SIG-M5 (cell line): ENCODE measurements at places on chromosomes 5 and 9.

DNA sequence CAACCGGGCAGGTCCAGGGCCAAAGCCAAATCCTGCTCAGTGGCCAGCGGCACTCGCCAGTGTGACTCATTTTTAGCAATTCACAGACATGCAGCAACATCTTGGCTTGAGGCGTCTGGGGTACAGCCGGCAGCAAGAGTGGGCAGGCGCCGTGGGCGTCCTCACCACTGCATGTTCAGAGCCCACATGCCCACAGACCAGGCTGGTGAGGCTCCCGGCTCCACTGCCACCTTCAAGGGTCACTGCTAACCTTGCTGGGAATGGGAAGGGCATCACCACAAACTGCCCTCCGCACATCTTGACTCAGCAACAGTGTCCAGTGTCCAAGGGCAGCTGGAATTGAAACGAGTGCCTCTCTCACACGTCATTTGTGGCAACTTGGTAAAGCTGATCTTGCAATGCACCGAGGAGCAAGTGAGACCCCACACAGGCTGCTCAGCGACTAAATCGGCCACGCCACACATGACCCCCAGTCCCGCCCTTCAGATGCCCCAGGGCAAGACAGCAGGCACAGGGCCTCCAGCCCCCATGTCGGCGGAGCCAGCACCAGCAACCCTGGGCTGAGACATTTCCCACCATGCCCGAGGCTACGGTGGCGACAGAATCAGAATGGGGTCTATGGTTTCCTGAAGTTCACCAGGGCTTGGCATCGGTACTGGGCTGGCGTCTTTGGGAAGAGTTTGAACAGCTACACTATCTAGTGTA is 140.3 kb downstream of the ROR2 start:
- no peak for DNase-seq

- DNase-seq: no peak
These were observed 94.1 kb downstream of the KCNIP1 start for GRCh38 chr5:170597872-170598271.

DNA sequence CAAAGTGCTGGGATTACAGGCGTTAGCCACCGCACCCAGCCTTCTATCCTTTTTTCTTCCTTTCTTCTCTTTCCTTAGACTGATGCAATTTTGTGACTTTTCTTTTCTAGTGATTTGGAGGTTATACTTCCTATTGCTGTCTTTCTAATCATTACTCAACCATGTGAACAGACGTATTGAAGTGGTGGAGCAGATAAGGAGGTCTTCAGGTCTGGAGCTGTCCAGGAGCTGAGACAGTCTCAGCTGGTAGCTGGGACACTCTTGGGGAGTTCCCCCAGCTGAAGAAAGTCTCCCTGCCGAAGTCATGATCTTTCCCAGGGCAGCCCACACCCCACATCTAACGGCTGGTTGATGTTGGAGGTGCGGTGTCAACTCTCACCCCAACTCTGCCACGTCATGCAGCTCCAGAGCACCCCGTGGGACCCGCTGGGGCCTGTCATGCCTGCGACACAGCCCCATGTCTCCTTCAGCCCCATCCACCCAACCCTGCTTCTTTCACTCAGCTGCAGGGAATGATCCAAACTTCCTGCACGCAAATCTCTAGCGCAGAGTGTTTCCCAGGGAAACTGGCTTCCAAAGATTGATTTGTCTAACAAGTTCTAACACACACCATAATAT is 41.1 kb downstream of the NSUN2 start:
- no peak for DNase-seq

DNA sequence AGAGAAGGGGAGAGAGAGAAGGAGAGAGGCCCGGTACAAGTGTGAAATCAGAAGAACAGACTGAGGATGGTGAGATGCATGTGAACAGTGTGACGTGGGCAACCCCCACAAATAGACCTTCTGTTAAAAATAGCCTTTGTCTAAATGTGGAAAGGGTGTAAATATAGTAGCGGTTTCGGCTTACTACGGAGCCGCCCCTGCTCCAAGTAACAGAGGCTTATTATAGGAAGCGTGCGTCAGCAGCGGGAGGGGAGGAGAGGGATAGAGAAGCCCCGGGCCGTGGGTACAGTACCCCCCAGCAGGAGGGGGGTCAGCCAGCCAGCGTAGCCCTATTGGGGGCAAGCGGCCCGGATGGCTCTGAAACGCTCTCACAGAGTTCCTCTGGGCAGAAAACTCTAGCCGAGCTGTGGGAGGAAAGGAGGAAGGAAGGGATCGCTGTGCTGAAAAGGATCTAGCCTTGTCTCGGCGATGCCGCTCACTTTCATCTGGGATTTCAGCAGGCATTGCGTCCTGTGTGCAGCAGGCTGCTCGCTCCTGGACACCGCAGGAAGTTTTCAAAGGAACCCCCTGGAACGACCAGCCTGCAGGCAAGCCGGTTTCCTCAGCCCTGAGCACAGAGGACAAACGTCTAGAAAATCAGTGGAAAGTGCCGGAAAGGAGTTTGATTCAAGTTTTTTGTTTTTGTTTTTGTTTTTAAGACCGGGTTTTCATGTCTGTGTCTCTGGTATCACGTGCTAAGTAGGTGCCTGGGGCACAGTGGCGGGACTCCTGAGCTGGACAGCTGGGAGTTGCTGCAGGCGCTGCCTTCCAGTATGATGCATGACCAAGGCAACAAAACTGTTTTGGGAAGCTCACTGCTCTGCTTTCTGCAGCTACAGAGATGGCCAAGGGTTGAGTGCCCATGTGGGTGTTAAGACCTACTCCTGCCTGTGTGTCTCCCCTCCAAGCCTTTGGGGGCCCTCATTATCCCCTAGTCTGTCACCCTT is 146.6 kb downstream of the SEC61B start:
- DNase-seq: no peak

GRCh38 chr9:84270847-84271530 is 69.6 kb downstream of the SLC28A3 start:
- DNase-seq: no peak

DNA sequence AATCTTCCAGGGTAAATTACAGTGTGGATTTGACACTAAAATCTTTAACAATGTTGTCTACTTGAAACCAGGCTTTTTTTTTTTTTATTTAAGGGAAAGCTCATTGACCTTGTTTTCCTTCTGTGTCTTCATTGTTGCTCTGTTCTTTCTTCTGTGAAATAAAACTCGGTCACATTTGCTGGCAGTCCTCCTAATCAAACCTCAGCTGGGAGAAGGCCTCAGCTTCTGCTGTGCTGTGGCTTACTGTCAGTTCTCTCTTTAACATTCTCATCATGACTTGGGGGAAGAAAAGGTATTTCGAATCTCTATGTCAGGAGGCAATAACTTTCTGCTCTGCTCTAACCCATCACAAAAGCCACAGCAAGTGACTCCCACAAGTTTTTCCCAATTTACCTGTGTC is 268.9 kb downstream of the ZNF608 start:
- no peak for DNase-seq

GRCh38 chr5:73387601-73388305 is 60.8 kb downstream of the FOXD1 start:
- no peak for DNase-seq

DNA sequence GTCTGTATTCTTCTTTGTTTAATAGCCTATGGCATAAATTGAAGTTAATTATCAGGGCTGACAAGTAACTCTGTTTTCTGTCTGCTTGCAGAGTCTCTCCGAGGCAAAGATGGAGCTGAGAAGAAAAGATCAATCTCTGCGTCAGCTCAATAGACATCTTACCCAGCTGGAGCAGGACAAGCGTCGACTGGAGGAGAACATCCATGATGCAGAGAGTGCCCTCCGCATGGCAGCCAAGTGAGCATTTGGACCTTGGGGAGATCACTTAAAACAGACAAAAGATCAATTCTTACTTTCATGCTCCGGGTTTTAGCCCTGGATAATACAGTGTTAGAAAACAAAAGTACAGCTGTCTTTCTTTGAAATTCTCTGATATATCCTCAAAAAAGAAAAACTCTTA is 293.8 kb downstream of the CCDC171 start:
- no peak for DNase-seq

GRCh38 chr9:98094316-98094715 is 24.7 kb downstream of the TRIM14 start:
- DNase-seq: no peak
